ENCODE measurements at places on chromosomes 4 and X.

- DNase-seq: no peak
These were observed 722.5 kb upstream of the PRKX start for GRCh38 chrX:4435905-4436304.

GRCh38 chr4:41209187-41209586 is 5.2 kb downstream of the APBB2 start:
- DNase-seq: no peak

GRCh38 chr4:145587088-145587754 is 32.0 kb upstream of the MMAA start:
- DNase-seq: no peak

DNA sequence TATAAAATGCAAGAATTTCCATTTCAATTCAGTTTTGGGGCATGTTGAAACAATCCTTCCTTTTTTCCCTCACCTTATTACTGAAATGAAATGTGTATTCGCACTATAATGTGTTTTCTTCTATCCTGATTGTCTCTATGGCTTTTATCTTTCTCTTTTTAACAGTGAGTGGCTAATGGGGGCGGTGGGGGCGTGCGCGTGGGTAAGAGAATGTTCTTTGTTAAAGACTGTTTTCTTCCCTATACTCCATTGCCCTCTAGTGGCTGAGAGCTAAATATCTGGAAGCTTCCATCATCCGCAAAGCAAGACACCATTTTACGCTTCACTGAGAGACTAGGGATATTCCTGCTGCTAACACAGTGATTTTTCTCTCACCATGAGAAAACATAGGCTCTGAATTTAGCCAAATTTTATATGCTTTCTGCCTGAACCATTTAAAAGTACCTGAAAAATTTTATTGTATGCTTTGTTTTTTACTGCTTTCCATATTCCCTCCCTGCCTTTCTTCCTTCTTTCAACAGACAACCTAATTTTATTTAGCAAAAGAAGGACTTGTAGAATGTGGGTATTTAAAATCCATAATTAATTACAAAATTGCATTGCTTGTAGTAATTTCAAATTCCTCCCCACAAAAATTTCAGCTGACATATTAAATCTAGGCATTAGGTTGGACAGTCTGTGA is 194.0 kb downstream of the GASK1B start:
- DNase-seq: no peak

DNA sequence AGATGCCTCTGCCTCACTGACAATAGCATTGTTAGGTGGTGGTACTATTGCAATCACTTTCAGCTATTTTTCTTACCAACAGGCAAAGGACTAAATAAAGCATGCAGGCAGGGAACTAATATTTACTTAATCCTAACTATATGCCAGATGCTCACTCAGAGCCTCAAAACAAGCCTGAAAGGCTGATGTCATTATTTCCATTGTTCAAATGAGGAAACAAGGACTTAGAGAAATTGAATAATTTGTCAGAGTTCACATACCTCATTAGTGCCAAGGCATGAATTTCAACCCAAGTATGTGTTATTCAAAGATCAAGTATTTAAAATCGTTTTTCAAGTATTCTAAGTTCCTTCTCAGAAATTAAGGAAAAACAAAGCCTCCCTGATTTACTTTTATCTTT is 374.9 kb upstream of the TECRL start:
- no peak for DNase-seq
